ENCODE measurements at places on chromosomes 2 and 18.

GRCh38 chr2:172859581-172860335 is 124.1 kb downstream of the RAPGEF4 start:
- DNase-seq: no peak

DNA sequence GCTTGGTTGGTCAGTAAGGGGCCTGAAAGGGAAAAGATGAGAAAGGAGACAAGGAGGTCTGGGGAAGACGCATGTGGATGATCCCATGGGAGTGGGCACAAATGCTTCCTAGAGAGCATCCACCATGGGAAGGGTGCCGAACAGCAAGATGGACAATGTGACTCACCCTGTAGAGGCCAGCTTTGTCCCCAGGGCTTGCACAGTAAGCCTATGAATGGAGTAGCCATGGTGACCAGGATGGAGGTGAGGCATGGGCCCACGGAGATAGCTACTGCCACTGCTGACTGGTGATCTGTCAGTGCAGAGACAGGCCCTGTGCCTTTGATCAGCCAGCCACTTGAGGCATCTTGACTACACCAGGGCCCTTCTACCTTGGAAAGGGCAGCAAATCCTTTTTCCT is 172.6 kb downstream of the HAUS1 start:
- DNase-seq: no peak

DNA sequence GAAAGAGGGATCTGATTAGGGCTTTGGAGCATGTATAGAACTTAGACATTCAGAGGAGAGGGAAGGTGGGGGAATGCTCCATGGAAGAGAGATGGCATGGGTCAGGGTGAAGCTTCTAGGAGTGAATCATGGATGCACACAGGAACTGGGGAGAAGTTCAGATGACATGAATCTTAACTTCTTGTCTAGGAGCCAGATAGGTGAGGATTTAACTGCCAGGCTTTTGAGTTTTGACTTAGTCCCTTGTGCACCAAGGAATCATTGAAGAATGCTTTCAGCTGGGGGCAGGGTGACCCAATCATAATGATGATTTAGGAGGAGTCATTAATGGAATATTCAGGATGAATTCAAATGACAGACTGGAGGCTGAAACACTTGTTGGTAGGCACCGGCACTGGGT is 48.7 kb downstream of the ACYP2 start:
- no peak for DNase-seq

- no peak for DNase-seq
These were observed 16.3 kb upstream of the SP3 start for GRCh38 chr2:173981520-173981919.

GRCh38 chr2:198220763-198221610 is 416.6 kb downstream of the PLCL1 start:
- peak; percentile 71 for DNase-seq

DNA sequence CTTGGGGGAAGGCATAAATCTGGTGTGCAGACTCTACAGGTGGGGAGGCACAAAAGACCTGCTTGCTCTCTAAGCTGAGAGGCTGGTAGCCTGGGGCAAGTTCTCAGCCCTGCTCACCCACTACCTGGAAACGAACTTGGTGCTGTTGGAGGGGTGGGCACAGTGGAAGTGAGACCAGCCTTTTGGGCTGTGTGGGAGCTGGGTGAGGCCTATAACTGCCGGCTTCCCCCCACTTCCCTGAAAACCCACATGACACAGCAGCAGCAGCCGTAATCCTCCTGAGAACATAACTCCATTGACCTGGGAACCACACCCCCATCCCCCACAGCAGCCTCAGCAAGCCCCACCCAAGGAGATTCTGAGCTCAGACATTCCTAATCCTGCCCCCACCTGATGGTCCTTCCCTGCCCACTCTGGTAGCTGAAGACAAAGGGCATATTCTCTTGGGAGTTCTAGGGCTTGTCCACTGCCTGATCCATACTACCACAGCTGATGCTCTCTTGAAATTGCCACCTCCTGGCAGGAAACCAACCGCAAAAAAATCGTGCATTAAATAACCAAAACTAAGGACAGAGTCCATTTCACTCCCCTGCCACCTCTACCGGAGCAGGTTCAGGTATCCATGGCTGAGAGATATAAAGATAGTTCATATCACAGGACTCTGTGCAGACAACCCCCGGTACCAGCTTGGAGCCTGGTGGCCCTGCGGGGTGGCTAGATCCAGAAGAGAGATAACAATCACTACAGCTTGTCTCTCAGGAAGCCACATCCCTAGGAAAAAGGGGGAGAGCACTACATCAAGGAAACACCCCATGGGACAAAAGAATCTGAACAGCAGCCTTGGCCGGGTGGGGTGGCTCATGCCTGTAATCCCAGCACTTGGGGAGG is 178.1 kb downstream of the NDUFA10 start:
- no peak for DNase-seq

- no peak for DNase-seq
These were observed 71.0 kb upstream of the MMADHC start for GRCh38 chr2:149658553-149658952.

DNA sequence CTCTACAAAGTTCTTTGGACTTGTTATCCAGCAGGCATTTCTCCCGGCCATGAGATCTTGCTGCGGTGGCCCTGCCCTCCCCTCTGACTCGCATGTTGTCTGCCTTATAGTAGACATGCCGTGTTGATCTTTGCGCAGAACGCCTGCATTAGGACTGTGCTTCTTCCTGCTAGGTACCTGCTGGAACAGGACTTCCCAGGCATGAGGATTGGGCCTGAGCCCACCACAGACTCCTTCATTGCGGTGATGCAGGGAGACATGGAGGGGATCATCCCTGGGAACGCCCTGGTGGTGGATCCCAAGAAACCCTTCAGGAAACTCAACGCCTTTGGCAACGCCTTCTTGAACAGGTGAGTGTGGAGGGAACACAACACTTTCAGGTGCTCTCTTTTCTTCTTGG is 10.1 kb downstream of the EHD3 start:
- DNase-seq: no peak

GRCh38 chr18:52813635-52814416 is 473.8 kb downstream of the DCC start:
- no peak for DNase-seq

DNA sequence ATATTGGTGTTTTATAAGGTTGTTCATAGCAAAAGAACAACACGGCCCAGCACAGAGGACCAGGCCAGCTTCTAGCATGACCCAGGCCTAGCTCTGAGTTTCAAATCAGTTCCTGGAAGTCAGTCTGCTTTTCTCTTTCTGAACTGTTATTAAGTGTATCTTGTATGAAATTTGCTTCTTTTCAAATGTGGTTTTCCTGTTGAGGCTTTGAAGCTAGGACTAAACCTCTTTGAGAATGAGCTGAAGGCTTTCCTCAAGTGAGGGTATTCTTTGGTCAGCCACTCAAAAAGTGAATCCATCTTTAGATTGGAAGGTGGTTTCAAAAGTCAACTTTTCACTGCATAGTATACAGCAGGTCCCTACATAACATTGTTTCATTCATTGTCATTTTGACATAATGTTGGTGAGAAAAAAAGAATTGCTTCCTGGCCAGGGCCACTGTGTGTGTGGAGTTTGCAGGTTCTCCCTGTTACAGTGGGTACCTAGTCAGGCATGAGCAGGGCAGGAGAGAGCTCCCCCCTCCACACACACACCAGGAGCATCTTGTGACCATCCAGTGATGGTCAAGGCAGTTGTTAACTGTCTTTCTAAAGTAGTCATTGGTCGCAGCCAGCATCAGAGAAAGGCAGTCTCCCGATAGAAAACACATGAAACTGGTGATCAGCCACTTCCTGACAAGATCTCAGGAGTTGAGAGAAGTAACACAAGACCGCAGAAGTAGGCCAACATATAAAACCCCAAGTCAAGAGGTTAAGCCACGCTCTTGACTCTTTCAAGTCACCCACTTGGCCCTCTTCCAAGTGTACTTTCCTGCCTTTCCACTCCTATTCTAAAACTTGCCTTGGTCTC is 6.7 kb upstream of the ACAA2 start:
- DNase-seq: no peak

GRCh38 chr18:67553437-67553836 is 36.9 kb upstream of the DSEL start:
- no peak for DNase-seq

- no peak for DNase-seq
These were observed 33.0 kb downstream of the TMEFF2 start for GRCh38 chr2:192161656-192162290.

DNA sequence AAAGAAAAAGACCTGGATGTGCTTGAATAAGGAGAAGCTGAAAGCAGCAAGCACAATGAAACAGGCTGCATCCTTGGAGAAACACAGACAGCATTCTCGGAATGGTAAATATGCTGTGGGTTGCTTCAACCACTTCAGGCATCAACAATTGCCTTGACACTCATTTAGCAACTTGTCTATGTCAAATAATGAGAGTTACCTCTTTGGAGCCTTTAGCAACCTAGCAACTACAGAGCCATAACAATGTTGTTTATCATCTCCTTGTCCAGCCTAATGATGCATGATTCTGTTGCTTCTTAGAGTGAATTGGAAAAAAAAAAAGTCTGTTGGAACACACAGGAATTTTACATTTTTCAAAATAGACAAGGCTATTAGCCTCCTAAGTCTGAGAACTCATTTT is 410.6 kb downstream of the PIK3C3 start:
- DNase-seq: no peak

DNA sequence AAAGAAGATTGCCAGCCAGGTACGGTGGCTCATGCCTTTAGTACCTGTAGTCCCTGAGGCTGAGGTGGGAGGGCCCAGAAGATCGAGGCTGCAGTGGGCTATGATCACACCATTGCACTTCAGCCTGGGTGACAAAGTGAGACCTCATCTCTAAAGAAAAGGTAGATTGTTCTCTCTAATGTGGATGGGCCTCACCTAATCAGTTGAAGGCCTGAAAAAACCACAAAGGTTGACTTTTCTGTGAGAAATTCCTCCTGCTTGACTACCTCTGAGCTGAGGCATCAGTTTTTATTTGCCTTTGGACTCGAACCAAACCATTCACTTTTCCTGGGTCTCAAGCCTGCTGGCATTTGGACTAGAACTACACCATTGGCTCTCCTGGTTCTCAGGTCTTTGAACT is 142.1 kb upstream of the CYP26B1 start:
- no peak for DNase-seq

DNA sequence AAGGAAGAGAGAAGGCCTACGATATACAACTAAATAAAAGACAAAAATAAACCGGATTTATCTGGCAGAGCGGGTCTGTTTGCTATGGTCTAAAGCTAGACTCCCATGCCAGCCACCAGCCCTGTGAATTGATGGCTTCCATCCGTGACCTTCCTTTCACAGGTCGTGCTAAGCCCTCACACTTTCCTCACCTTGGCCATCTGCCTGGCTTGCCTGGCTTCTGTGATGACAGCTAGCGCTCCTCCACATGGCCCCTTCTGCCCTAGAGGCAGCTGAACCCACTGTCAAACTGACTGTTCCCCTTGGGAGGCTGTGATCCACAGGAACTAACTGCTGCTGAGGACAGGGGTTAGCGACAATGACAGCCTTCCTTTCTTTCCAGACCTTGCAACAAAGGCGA is 32.5 kb downstream of the GAREM1 start:
- DNase-seq: no peak

DNA sequence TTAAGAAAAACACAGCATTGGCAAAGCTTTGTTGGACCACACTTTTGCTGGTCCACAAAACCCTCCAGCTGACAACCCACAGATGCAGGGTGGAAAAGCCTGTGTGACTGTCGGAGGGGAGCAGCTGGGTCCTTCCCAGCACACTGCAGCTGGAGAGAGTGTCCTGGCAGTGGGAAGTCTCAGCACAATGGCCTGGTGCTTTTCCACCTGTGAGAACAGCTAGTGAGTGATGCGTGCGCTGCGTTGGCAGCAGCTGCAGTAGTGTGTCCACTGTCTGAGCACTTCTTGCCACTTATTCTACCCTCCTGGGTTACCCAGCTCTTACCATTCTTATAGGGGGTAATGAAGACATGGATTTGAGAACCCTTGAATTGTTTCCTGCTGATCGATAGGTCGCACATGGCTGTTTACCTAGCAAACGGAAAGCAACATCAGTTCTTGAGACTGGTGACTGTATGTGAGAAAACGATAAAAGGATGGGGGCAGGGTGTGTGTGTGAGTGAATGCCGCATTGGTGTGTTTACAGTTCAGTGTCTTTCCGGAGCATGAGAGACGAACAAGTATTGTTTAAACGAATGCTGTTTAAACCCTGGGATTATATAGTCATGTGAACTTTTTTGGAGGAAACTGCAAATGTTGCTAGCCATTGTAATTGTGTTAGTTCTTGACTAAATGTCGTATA is 69.7 kb downstream of the LYPD6 start:
- DNase-seq: no peak

GRCh38 chr2:184589261-184589660 is 9.1 kb upstream of the ZNF804A start:
- no peak for DNase-seq

GRCh38 chr18:11387880-11388279 is 221.5 kb upstream of the SLC35G4 start:
- DNase-seq: no peak

DNA sequence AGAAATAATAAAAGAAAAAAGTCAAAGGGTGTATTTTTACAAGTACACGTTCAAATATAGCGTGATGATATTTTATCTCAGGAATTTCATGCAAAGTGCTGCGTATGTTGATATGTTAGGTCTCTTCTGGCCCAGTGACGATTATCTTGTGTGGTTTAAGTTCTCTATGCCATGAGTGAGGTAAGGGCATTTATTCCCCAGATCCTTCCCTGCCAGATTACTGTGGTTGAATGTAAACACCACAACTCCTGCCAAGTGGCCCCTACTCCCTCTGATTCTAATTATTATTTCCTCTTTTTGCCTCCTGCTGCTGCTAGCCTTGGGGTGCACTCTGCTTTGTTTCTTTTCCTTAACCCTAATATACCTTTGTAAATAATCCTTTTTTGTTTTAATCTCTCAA is 12.2 kb downstream of the SCN2A start:
- DNase-seq: no peak

- DNase-seq: no peak
These were observed 267.6 kb upstream of the LYPD1 start for GRCh38 chr2:132937629-132938028.

- DNase-seq: no peak
These were observed 701.6 kb upstream of the ZEB2 start for GRCh38 chr2:145221516-145221915.

DNA sequence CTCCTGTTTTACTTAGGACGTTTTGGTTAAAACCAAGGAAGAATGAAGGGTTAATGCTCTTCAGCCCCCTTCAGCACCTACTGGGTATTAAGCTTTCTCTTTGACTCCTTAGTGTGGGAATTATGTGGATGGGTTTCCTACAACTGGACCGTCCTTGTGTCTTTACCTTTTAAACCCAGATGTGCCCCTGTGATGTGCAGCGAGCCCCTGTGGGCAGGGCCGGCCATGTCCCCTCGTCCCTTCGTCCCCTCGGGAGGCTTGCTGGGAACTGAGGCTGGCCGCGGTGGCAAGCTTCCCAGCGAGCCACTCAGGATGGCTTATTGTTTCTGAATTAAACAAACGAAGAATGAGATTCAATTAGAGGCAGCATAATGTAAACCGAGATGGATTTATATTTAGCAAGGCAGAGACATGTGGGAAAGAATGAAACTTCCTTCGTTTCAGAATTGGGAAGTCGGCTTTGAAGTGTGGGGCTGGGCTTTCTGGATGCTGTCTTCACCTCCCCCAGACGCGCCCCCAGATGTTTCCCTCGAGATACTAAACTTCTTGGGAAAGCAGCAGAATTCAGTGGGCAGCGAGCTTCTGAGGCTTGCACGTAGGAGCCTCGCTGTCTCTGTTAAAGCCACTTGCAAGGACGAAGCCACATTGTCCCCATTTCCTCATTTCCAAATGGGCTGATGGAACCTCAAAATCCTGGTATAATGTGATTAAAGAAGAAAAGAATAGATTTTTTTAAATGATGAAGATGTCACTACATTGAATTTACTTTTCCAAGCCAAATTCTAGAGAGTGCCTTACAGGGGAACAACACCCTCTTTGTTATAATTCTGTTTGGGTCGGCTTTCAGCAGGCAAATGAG is 146.0 kb downstream of the VAPA start:
- DNase-seq: peak; percentile 64

Data from muscle of back (tissue), 13 donors.